ENCODE measurements at places on chromosomes 13 and 19. TPM values are rescaled to one million over a fixed set of nuclear protein-coding genes. Genes with fewer than 3 reads are reported as not detected.

The KLK13 gene
- not detected for total RNA-seq

The CERS1 gene
- 11.6 TPM for total RNA-seq

The EPSTI1 gene
- 2.9 TPM for total RNA-seq

The ZNF582 gene
- 3.1 TPM for total RNA-seq

The TDRD3 gene
- 14.3 TPM for total RNA-seq

The NPAS1 gene
- 0.79 TPM for total RNA-seq

The IRGC gene
- total RNA-seq = not detected

The SYNGR4 gene
- total RNA-seq = not detected

The CACNG6 gene
- 0.43 TPM for total RNA-seq

The DZIP1 gene
- 62.0 TPM for total RNA-seq

The MAB21L1 gene
- total RNA-seq = 3.3 TPM

The ZNF841 gene
- 22.6 TPM for total RNA-seq

Measured in smooth muscle cell of the pulmonary artery (primary cell).